ENCODE measurements at places on chromosomes 12 and 14.

- DNase-seq = no peak
These were observed 1141.2 kb upstream of the TMEM132C start for GRCh38 chr12:127125607-127126259.

DNA sequence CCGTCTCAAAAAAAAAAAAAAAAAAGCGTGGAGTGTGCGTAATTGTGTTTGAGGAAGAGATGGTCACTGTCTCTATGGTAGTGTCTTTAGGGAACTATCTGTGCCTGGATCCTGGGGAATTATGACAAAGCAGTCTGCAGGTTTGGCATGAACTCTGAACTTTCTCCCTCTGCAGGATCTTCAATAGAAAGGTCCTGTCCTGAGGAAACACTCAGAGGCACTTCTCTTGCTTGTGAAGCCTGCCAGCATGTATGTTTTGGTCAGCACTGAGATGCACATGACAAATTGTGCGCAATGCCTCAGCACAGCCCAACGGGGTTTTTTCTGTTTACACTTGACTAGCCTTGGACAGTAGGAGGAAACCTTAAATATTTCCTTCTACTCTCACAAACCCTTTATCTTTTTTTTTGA, 46.6 kb downstream of the ATF7 start:
- no peak for DNase-seq

- DNase-seq = no peak
These were observed at the start of gene FGF23 for GRCh38 chr12:4379405-4379804. Gene FGF23 (minus strand): TSS chr12:4379712. CDS start chr12:4379582, 130 bp downstream.

DNA sequence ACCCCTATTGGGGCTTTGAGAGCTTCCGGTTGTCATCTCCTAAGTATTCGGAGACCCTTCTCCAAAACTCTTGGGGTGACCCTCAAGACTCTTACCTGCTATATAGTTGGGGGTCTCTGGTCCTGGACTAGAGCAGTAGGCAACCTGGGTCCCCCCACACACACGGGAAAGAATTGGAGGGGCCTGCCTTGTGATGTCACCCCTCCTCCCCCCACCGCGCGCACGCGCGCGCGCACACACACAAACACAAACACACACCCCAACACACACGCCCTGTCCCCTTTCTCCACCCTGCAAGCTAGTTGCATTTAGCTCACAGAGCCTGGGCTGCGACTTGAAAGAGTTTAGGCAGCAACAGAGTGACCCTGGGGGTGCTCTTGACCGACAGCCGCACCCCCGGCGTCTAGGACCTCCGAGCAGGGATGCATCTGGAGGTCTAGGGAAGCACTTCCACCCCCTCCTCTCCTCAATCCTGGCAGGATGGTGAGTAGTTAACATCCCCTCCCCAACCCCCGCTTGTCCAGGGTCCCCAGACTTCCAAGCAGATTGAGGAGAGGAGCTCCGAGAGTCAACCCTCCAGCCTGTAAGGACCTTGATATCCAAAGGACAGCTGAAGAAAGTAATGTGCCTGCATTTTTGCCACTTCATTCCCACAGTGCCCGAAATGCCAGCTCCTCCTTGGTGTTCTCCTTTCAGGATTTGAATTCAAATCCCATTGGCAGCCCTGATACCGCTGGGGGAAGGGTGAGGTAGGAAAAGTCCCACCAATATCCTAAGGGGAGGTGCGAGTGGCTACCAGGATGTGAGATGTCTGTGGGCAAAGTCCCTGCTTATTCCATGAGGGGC, 1.4 kb upstream of the DNAJC14 start:
- DNase-seq = peak; percentile 28

DNA sequence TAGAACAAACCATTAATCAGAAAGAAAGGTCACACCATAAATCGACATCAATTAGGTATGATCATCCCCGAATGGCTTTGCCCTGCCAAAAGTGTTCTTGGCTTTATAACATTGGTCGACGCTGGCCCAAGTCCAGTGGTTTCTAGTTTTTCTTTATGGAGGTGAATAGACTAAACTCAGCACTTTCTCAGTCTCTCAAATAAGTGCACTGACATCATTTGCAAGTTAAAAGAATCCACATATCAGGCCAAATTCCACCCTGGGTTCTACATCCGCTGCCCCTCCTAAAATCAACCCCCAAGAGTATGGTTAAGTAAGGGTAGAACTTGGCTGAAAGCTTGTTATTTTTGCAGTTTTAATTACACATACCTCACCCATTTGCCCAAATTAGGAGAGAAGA, 314.3 kb downstream of the C12orf75 start:
- DNase-seq = no peak

- no peak for DNase-seq
These were observed 5.1 kb downstream of the ARF6 start for GRCh38 chr14:49897965-49898364.

DNA sequence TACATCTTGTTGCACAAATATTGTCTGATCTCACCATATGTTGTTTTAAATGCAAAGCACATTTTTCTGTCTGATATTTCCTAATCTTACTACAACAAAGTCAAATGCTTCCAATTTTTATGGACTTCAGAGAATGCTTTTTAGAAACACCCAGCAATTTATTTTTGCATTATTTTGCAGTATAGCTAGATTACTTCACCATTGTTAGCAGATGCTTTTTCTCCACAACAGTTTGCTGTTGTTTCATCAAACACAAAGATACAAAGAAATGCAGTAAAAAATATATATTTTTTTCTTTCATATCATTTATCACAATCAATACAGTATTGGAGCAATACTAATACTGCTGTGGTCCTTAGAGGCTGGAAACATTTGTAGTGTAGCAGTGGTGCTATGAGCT, 674.4 kb downstream of the TMTC2 start:
- no peak for DNase-seq

GRCh38 chr12:43824207-43824775, 11.6 kb upstream of the TMEM117 start:
- DNase-seq = no peak

- DNase-seq = no peak
These were observed 56.7 kb downstream of the DGLUCY start for GRCh38 chr14:91170504-91171121.

GRCh38 chr14:103930051-103930604, 1.9 kb downstream of the TDRD9 start:
- no peak for DNase-seq

DNA sequence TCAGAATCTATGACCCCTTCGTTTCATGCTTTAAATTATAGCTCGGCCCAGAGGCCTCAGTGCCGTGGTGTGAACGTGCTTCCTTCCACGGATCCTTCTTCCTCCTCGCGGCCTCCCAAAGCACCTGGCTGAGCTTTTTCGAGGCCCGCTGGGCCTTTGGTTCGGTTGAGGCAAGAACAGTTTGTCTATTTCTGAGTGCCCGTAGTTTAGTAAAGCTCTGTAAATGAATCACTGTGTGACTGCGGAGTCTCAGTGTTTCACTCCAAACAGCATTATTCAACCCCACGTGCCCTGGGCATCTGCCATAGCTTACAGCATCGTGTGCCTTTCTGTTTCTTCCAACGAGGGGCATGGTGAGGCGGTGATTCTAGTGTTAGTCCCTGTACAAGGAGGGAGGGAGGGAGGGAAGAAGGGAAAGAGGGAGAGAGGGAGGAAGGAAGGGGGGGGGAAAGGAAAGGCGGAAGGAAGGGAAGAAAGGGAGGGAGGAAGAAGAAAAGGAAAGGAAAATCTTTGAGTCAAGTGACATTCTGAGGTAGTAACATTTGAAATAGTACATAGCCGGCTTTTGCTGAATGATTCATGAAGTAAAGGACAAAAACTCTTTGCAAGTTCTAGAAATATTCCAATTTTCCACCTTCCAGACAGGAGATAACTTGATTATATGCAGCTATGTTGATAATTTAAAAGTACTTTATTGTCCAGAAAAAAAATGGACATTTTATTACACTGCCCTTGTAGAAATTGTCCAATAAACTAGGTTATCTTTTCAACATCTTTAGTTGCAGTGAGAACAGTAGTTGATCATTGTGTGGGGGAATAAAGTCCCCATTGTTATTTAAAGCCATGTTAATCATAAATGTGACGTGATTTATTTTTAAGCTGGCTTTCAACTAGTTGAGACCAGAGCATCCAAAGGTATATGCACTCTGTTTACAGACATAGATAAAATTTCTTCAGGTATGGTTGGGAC, 1.2 kb upstream of the TRIM9 start:
- DNase-seq = no peak

- no peak for DNase-seq
These were observed 638.3 kb upstream of the TBX3 start for GRCh38 chr12:115322275-115322674.

- no peak for DNase-seq
These were observed 36.3 kb downstream of the DTX1 start for GRCh38 chr12:113092607-113093408.

DNA sequence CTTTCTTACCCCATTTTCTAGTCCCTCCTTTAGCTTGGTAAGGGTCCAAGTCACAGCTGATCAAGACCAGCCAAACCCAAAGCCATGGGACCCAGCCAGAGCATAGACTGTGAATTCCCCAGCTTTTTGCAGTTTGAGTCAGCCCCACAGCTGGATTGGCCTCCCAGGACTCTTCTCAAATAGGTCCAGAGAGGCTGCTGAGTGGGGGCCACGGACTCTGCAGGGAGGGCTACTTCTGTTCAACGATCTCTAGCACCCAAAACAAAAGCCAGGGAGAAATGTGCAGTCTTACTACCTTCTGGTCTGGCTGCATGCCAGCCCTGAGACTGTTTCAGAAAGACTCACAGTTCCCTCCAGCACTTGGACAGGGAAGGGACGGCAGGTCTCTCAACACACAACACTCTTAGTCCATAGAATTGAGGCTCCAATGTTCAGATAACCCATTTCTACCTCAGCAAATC, 1.6 kb downstream of the VDR start:
- no peak for DNase-seq

DNA sequence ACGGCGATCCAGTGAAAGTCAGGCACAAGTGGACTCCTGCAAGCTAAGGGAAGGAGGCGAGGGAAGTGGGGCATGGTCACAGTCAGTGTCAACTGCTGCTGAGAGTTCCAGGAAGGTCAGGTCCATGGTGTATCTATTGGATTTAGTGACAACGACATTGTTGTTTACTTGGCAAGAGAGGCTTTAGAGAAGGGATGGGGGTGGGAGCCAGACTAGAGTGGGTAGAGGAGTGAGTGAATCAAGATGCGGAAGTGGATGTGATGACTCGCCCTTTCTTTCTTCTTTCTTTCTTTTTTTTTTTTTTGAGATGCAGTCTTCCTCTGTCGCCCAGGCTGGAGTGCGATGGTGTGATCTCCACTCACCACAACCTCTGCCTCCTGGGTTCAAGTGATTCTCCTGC, 12.5 kb downstream of the P2RX7 start:
- no peak for DNase-seq

DNA sequence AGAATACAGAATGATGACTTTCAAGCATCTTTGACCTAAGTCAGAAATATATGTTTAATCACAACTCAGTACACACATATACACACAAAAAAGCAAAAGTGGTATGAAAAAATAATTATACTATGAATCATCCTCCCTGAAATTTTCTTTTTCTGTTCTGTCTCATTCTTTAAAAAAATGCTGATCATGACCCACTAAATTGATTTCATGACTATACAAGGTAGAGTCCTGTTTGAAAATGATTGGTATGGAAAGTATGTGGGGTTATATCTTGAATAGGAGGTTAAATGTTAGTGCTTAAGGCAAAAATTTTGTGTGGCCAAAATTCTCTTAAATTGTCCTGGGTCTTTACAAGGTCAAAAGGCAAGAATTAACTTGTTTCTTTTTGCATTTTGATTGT, 80.4 kb downstream of the SUDS3 start:
- no peak for DNase-seq

DNA sequence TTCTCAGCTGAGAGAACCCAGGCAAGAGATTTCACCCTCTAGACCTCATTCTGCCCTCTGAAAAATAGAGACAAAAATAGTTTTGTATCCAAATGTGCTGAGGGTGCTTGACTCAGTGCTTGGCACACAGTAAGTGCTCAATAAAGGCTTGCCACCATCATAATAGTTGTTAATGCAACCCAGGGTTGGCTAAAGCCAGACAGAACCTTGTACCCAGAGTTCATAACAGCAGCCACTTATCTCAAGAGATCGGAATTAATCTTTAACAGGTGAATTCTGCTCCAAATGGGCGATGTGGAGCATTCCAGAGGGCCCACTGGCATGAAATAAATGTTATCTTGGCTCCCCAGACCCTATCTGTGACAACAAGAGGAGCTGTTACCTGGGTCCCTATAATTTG, 2.9 kb downstream of the TRPV4 start:
- DNase-seq = no peak

GRCh38 chr14:53532853-53533252, 379.7 kb upstream of the DDHD1 start:
- DNase-seq = no peak

All from NCI-H1417 treated with DMSO at 0.1 percent for 48 hours (cell line).